ENCODE measurements at places on chromosomes 3 and 15.

- no peak for DNase-seq
Observed at GRCh38 chr3:55157731-55158130, 229.9 kb upstream of the LRTM1 start.

- DNase-seq, result no peak
Observed at GRCh38 chr3:135161425-135161824, 366.4 kb downstream of the EPHB1 start.

GRCh38 chr3:144127700-144128099, 156.1 kb downstream of the DIPK2A start:
- DNase-seq, result no peak

DNA sequence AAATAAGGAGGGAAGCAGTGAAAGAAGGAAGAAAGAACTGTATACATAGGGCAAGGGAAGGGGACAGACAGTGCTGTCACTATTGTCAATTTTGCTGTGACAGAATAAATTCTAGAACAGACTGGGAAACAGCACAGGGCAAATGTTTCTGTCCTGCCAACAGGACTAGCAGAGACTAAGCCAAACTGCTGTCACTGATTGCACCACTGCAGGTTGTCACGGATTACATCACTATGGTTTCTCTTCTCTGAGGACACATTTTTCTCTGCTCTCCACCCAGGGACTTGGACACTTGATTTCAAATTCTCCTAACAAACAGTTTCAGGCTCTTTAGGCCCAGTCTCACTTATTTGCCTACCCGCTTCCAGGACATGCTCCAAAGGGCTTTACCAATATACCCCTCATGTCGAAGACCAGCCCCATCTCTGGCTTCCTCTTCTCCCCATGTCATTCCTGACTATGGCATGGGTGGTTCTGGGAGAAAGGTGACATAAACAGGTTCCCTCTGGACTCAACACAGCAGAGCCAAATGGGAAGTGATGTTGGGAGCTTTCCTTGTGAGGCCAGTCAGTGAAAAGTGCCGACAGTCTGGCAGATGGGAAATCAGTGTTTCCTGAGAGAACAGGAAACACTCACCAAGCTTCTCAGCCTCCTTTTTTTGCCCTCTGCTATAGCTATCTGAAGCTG, 70.2 kb upstream of the ST3GAL6 start:
- DNase-seq, result no peak

- no peak for DNase-seq
Observed at GRCh38 chr3:49244581-49245205, 32.3 kb downstream of the C3orf62 start.

DNA sequence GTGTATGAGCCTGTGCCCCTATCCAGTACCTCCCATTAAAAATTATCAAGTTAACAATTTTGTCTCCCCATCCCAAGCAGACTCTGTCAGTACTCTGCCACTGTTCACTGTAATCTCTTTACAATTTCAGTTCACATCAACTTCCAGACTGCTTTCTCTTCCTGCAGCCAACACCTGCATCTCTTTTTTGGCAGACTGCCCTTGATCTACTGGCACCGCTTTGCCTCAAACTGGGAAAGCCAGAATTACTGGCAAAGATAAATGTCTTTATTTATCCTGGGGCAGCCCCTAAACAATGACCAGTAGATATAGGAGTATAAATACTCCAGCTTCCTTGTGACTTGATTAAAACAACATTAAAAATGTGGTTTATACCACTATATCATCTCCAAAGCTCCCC, 494.1 kb downstream of the ZNF385D start:
- no peak for DNase-seq

GRCh38 chr15:101121511-101122090, 130.2 kb downstream of the CHSY1 start:
- no peak for DNase-seq

All from stimulated activated CD4-positive, alpha-beta T cell treated with anti-CD3 and anti-CD28 coated beads, Interleukin-1b, Interleukin-23, amount 100 ng/mL, for 1 hour (primary cell).